Activated naive CD8-positive, alpha-beta T cell treated with anti-CD3 and anti-CD28 coated beads for 36 hours (primary cell): ENCODE measurements at places on chromosomes 7 and 10.

DNA sequence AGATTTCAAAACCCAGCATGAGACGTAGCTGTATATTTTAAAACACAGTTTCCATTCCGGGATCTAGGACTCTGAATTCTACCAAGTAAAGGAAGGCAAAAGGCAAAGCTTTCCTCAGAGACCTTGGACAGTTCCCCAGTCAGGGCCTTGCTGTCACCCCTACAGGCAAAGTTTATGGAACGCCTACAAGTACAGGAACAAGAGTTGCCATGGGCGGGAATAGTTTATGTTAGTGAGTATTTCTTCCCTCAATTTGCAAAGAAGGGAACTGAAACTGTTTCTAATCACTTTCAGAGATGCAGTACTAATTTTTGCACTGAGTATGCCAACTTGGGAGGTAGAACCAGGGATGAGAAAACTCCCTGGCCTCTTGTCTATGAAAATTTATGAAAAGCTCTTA is 68.2 kb upstream of the LRGUK start:
- H3K4me1 ChIP-seq = no peaks in the 10 kb centered on the region
- no peak overlapping the region for H3K27ac ChIP-seq
- no peak overlapping the region for H3K4me3 ChIP-seq
- H3K27me3 ChIP-seq = no peaks in the 10 kb centered on the region
- peaks cover 8% of the 10 kb centered on the region for H3K36me3 ChIP-seq

DNA sequence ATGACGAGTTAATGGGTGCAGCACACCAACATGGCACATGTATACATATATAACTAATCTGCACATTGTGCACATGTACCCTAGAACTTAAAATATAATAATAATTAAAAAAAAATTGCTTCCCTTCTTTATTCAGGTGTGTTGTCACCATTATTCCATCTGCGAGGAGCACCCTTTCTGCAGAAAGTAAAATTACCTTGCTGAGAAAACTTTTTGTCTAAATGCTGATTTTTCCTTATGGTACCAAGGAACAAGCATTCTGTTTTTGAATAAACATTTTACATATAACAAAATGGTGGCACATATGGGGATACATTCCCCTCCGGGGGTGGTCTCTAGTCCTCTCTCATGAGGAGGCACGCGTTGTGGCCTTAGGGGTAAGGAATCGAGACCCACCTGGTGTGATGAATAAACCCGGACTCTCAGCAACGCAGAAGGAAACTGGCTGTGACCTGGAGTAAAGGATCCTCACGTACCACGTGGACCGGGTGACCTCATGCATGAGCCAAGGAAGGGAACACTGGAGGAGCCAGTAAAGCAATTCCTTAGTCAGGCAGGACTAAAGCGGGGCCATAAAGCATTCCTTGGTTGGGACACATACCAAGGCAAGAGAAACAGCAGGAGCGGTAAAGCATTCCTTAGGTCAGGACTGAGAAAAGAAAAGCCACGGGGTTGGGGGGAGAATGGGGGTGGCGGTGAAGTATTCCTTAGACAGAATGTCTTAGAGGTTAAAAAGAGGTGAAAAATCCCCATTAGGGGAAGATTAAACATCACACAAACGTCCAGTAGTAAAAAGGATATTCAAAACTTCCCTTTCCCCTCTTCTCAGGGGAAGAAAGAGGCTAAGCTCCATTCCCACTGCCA is 20.8 kb upstream of the OPTN start:
- peaks cover 7% of the 10 kb centered on the region for H3K36me3 ChIP-seq
- H3K27ac ChIP-seq = no peak overlapping the region
- H3K4me1 ChIP-seq = no peaks in the 10 kb centered on the region
- no peak overlapping the region for H3K4me3 ChIP-seq

DNA sequence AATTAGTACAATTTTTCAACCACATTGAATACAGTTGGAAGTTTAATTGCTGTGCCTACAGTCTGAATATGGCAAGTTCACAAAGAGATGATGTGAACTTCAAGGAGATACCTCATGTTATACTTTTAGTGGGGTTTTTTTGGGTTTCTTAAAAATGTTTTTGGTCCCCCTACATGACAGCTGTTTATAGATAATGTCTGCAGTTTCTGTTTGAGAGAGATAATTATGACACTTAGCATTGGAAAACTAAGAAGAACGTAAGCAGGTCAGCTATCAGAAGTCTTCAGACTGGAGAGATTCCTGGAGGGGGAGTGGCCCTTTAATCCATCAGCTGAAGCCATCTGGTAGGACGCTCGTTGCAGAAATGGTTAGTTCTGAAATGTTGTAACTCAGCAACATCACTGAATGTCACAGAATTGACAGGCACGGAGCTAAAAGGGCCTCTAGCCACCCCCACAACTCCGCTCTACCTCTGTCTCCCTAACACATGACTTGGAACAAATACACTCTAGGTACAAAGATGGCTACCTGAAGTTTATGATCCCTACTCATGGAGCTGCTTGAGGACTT is 29.0 kb downstream of the TIMM23 start:
- H3K27ac ChIP-seq = no peak overlapping the region
- H3K36me3 ChIP-seq = peaks cover 39% of the 10 kb centered on the region
- H3K27me3 ChIP-seq = no peaks in the 10 kb centered on the region
- H3K4me3 ChIP-seq = no peak overlapping the region
- no peak for DNase-seq

- peaks cover 4% of the 10 kb centered on the region for H3K4me1 ChIP-seq
- no peak overlapping the region for H3K4me3 ChIP-seq
- no peak overlapping the region for H3K27ac ChIP-seq
- no peak for DNase-seq
- H3K36me3 ChIP-seq = peaks cover 33% of the 10 kb centered on the region
Observed at GRCh38 chr10:113893570-113893969, 39.1 kb downstream of the NHLRC2 start.

DNA sequence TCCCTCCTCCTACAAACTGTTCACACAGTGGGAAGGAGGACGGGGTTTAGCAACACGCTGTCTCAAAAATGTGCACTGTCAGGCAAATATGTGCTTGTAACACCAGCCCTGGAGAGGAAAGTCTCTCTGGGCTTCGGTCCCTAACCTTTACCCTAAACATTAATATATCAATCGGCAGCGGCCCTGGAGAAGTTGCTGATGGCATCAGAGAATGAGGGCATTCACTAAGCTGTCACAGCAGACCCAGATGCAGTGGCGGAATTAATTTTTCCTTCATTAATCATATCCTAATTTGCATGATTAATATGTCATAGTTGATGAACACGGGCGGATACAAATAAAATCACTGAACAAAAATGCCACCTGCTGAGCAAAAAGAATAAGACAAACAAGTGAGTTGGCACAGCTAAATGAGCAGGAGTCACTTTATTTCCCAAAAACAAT is 45.2 kb upstream of the INSIG1 start:
- H3K36me3 ChIP-seq = no peaks in the 10 kb centered on the region
- H3K4me3 ChIP-seq = no peak overlapping the region
- H3K27ac ChIP-seq = no peak overlapping the region

DNA sequence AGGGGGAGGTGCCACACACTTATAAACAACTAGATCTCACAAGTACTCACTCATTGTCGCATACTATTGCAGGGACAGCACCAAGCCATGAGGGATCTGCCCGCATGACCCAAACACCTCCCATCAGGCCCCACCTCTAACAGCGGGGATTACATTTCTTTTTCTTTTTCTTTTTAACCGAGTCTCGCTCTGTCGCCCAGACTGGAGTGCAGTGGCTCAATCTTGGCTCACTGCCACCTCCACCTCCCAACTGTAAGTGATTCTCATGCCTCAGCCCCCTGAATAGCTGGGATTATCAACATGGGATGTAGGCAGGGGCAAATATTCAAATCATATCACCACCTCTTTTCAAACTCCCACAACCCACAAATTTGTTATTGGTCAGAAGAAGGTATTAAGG is 76.7 kb downstream of the SKAP2 start:
- H3K27me3 ChIP-seq = no peaks in the 10 kb centered on the region
- no peak for DNase-seq
- no peak overlapping the region for H3K27ac ChIP-seq

DNA sequence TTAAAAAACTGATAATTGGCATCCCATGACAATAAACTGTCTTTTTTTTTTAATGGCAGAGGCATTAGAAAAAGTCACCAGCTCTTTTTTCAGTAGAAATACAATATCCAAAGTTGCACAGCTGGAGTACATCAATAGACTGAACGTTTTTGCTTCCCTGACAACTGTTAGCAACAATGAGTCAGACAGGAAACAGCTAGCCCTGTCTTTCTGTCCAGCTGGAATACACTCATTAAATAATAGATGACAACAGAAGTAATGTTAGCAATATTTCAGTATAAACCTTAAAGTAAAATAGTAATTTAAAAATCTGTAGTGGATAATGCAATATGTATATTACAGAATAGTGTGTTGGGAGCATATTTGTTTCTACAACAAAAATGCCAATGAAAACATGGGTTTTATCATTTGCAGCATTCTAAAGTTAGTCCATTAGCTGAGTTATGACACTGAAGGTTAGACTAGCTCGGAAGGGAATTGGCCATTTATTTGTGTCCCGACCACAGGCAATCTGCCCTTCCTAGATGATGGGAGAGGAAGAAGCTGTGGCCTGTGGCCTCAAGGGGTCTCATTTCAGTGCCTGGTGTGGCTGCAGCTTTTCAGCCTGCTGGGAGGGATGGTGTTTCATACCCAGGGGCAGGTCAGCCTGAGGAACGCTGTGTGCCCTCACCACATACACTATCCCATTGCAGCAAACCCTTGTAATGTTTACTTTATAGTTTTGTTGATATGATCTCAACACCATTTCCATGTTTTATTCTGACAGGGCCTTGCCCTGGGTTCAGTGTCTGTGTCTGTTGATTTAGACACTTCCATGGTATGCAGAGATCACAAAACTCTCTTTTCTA is 173.3 kb downstream of the SLC16A9 start:
- H3K27me3 ChIP-seq = no peaks in the 10 kb centered on the region
- no peaks in the 10 kb centered on the region for H3K36me3 ChIP-seq
- no peaks in the 10 kb centered on the region for H3K4me1 ChIP-seq
- no peak for DNase-seq

GRCh38 chr10:127307338-127307737 is 110.9 kb upstream of the INSYN2A start:
- no peak for DNase-seq
- H3K27me3 ChIP-seq = peaks cover 4% of the 10 kb centered on the region
- H3K4me1 ChIP-seq = no peaks in the 10 kb centered on the region
- H3K4me3 ChIP-seq = no peak overlapping the region

GRCh38 chr10:47414752-47415519 is 30.8 kb upstream of the ZNF488 start:
- H3K27me3 ChIP-seq = no peaks in the 10 kb centered on the region
- H3K27ac ChIP-seq = no peak overlapping the region
- H3K36me3 ChIP-seq = no peaks in the 10 kb centered on the region
- no peak for DNase-seq
- H3K4me3 ChIP-seq = no peak overlapping the region
- H3K4me1 ChIP-seq = no peaks in the 10 kb centered on the region

- H3K27ac ChIP-seq = no peak overlapping the region
- no peak overlapping the region for H3K4me3 ChIP-seq
- DNase-seq = no peak
- H3K27me3 ChIP-seq = peaks cover 3% of the 10 kb centered on the region
Observed at GRCh38 chr7:158406801-158407200, 180.8 kb downstream of the PTPRN2 start.

DNA sequence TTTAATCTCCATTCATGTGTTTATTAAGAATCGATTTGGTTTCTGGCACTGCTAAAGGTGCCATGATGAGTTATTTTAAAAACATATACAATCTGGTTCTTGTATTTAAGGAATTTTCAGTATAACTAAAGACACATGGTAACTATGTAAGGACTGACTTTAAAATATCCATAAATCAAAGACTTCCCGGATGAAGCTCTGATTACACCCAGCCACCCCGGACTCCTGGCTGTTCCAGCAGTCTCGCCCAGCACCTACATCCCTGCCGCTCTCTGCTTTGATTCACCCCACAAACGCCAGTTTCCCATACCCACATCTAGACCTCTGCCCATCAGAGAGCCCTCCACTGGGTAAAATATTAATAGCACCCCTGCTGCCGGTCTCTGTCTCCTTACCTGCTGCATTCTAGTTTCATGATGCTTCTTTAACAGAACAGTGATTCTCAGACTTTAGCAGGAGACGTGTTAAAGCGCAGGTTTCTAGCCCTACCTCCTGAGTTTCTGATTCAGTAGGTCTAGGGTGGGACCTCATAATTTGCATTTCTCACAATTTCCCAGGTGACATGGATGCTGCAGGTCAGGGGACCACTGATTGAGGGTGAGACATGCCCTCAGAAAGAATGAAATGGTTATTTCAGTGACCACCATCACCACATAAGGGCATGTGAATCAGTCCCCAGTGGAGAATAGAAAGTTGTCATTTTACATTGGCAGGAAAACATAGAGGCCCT is 185.7 kb downstream of the KIAA1217 start:
- no peaks in the 10 kb centered on the region for H3K4me1 ChIP-seq
- H3K36me3 ChIP-seq = no peaks in the 10 kb centered on the region
- peaks cover 16% of the 10 kb centered on the region for H3K27me3 ChIP-seq
- no peak overlapping the region for H3K4me3 ChIP-seq

GRCh38 chr10:1379601-1380000 is 323.4 kb downstream of the WDR37 start:
- no peaks in the 10 kb centered on the region for H3K4me1 ChIP-seq
- H3K27me3 ChIP-seq = peaks cover 57% of the 10 kb centered on the region
- DNase-seq = no peak
- no peak overlapping the region for H3K27ac ChIP-seq
- H3K36me3 ChIP-seq = no peaks in the 10 kb centered on the region

DNA sequence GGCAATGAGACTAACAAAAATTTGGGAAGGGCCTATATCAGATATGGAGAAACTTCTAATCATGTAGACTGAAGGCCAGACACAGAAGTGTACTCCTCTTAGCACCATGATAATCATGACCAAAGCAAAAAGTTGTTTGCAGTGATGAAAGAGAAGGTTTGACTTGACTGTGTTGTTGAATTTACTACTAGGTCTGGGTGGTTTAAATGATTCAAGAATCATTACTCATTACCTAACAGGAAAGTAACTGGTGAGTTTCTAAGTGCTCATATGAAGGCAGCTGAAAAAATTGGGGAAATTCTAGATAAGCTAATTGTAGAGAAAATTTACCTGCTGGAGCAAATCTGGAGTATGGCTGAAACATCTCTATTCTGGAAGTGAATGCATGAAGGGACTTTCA is 451.5 kb upstream of the SORCS1 start:
- H3K4me3 ChIP-seq = no peak overlapping the region
- no peaks in the 10 kb centered on the region for H3K27me3 ChIP-seq
- no peaks in the 10 kb centered on the region for H3K4me1 ChIP-seq
- H3K27ac ChIP-seq = no peak overlapping the region
- H3K36me3 ChIP-seq = no peaks in the 10 kb centered on the region

- peaks cover 5% of the 10 kb centered on the region for H3K27me3 ChIP-seq
- H3K4me1 ChIP-seq = no peaks in the 10 kb centered on the region
- no peak for DNase-seq
- no peak overlapping the region for H3K27ac ChIP-seq
- no peaks in the 10 kb centered on the region for H3K36me3 ChIP-seq
Observed at GRCh38 chr10:71201849-71202248, 10.5 kb upstream of the UNC5B start.

- no peaks in the 10 kb centered on the region for H3K36me3 ChIP-seq
- no peak overlapping the region for H3K4me3 ChIP-seq
- no peaks in the 10 kb centered on the region for H3K27me3 ChIP-seq
- no peak for DNase-seq
Observed at GRCh38 chr10:127408733-127409132, 140.4 kb upstream of the NPS start.
